Stimulated activated CD8-positive, alpha-beta memory T cell treated with anti-CD3 and anti-CD28 coated beads, Interleukin-7, amount 100 ng/mL, for 24 hours (primary cell): ENCODE measurements at places on chromosomes 6 and 20.

- DNase-seq: no peak
Observed at GRCh38 chr6:127859956-127860355, 40.9 kb downstream of the THEMIS start.

DNA sequence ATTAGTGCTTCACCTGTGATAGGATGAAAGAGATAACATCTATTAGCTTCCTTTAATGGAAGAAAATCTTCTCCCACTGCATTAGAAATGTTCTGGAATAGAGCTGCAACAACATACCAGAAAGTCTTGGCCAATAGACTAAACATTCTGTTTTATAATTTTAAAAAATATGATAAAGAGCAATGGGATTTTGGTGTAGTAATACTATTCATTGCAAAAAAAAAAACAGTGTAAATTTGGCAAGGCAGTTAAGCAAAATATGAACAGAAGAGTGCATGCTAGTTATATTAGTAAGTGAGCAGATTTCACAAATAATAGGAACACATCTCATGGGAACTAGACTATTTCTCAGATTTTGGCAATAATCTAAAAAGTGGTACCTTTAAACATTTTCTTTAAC is 43.3 kb downstream of the SOX4 start:
- no peak for DNase-seq

DNA sequence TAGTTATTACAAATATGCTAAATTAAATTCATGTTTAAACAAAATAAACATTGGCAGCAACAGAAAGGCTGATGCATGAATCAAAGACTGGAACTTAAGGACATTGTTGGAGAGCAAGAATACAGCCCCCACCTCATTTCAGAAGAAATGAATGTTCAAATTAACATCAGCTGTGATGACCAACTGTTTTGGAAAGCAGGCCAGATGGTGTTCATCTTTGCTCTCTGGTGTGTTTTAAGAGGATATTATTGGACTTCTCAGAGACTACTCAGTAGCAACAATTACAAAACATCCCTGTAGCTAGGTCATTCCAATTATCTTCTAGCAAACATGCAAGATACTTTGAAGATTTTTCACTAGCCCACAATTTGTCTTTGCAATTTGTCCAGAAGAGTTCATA is 118.6 kb upstream of the DOK5 start:
- DNase-seq: no peak

DNA sequence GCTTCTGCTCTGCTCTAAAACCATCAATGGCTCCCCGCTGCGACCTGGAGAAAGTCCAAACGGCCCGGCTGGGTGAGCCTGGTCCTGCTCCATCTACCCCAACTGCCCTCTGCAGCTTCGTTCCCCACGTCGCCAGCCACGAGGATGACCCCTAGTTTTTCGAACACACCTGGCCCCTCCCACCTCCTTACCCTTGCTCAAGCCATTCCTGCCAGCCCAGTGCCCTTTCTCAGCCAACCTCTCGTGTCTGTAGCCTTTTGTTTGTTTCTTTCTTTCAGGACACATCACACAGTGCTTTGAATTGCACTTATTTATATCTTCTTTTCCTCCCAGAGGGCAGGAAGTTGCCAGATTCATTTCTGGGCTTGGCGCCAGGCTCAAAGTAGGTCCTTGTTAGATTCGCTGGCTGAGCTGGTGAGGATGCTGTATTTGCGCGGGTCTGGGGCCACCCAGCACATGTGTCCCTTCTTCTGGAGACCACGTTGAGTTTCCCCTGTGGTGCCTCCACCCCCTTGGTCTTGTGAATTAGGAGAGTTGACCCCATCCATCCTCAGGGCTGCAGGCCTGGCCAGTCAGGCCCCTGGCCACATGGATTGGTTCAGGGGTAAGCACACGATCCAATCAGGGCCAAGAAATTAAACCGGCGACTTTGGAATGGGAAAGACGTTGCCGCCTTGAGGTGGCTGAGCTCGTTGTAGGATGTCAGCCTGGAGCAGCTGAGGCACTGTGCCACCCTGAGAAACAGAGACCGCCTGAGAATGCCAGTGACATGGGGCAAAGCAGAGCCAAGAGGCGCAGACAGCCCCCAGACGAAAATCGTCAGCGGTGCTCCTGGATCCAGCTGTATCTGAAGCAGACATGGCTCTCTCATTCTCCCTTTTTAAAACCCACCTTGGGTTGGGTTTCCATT is 156.0 kb downstream of the CEBPB start:
- DNase-seq: no peak

GRCh38 chr6:28789553-28790083 is 134.2 kb downstream of the TRIM27 start:
- DNase-seq: no peak

- no peak for DNase-seq
Observed at GRCh38 chr6:87702589-87702945, 534 bp upstream of the AKIRIN2 start.

DNA sequence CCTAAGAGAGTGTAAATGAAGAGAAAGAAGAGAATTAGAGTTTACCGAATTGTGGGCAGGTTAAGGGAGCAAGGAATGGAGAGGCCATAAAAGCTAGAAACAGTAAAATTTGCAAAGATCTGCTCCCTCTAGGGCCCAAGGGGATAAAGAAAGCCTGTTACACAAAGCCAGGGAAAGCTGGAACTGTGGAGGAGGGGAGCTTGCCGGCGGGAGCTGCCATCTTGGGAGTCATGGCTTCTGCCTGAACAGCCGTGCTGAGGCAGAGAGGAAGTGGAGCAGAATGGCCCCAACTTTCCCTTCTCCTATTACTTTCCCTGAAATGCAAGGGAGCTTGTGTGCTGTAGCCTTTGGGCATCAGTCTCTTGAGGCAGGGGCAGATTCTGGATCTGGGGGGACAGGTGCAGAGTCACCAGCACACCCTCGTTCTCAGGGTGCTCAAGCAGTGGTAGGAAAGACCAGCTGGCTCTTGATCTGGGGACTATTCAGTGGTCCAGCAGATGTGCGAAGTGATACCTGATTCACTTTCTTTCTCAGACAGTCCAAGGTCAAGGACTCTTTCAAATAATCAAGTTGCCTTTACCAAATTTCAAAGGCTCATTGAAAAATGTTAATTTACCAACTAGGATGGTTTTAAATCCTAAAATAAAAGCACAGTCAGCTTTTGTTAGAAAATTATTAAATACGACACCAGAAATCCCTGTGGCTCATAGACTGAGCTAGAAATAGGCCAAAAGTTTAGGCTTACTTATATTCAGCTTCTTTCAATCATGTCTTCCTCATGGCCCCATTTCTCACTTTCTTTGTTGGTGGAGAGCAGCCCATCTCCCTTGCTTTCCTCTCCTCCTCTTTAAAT is 25.7 kb downstream of the LAMA4 start:
- no peak for DNase-seq

DNA sequence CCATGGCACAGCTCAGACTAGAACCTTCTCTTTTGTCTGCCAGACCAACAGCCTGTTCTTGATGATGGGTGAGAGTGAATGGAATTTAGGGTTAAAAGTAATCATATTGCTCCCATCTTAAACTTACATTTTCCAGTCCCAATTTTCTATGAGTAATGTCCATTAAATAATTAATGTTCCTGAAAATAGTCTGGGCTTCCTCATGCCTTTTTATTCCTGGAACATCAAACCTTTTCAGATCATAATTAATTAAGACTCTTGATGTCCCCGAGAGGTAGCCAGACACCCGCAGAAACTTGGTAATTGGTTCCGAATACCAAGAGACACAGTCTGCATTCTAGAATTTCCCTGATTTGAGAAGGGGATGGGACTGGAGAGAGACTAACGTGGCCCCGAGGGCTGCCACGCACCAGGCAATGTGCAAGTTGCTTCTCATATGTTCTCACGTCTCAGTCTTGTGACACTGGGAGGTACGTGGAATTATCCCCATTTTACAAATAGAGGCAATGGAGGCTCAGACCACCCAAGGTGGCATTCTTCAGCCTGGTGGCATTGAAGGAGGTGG is 78.6 kb upstream of the TOX2 start:
- DNase-seq: no peak
